ENCODE measurements at places on chromosomes 7 and 10. TPM values are rescaled to one million over a fixed set of nuclear protein-coding genes. Genes with fewer than 3 reads are reported as not detected.
A peak's percentile ranks its signal among the peaks of the same experiment; 100 is the strongest.

DNA sequence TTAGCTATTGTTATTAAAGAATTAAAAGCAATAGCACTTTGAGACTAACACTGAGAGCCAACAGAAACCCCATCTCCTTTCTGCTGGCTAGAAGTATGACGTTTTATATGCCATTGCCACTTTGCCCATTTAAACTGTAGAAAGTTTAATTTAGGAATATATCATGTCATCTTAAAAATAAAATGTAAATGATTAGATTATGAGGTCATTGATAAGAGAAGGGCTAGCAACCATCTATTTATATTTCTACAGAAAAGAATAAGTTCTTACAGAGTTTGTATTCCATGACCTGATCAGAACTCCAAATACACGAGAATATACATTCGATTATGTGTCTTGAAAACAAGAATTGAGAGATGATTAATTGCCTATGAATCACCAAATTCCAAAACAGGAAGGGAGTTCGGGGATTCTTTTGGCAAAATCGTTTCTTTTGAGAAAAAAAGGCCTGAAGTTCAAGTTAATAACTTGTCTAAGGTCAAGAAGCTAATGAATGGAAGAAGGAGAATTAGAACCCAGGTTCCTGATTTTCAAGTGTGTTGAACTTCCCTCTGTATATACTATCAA, 227.0 kb downstream of the TRIL start:
- DNase-seq, result no peak

DNA sequence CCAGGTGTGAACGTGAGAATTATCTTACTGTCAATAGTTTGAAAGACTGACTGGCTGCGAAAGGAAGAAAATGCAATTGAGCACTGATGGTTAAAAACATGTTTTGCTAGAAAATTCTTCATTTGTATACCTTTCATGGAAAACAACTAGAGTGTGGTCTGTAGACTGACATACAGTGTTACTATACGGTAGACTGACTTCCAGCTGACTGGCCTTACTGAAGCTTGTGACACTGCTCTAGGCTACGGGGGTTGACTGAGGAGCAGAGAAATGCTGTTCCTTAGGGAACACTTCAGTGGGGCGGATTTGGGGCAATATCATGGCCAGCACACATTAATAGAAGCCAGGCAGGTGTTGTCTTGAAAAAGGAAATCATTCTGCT, 25.9 kb upstream of the DDC start:
- DNase-seq, result no peak

- no peak for DNase-seq
Measured at GRCh38 chr7:37084303-37084702, 360.0 kb upstream of the AOAH start.

DNA sequence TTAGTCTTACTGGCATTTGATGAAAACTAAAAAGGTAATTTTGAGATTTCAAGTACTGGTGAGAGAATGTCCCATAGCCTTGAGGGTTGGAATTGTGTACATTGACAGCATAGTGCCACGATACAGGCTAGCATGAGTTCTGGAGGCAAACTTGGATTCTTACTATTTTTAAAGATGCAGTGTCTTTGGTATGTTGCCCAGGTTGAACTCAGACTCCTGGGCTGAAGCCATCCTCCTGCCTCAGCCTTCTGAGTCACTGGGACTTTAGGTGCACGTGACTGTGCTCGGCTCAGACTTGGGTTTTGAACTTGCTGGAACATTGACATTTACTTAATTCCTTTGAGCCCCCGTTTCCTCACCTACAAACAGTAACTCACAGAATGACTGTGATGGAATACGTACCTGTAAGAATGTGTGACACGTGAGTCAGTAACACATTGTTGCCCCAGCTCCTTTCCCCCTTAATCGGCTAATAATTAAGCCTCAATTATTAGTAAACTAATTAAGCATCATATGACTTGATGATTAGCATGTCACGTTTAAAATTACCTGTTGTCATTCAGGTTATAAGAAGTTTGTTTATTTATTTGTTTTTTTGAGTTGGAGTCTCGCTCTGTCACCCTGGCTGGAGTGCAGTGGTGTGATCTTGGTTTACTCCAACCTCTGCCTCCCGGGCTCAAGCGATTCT, 10.6 kb downstream of the DNAJB6 start:
- DNase-seq, result peak; percentile 32

GRCh38 chr7:651032-651728, 75.3 kb upstream of the DNAAF5 start:
- no peak for DNase-seq

DNA sequence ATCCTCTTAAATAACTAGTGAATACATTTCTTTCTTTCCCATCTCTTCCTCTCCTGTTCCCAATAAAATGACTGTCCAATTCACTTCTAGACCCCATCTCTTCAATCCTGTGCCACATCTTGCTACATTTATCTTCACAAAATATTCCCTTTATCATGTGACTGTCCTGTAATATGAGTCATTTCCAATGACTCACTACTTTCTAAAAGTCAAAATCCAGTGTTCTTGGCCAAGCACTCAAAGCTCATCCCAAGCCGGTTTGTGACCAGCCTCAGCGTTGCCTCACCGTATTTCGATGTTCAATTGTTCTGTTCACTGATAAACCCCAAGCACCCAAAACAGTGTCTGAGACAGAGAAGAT, 104.7 kb downstream of the PARD3 start:
- no peak for DNase-seq

DNA sequence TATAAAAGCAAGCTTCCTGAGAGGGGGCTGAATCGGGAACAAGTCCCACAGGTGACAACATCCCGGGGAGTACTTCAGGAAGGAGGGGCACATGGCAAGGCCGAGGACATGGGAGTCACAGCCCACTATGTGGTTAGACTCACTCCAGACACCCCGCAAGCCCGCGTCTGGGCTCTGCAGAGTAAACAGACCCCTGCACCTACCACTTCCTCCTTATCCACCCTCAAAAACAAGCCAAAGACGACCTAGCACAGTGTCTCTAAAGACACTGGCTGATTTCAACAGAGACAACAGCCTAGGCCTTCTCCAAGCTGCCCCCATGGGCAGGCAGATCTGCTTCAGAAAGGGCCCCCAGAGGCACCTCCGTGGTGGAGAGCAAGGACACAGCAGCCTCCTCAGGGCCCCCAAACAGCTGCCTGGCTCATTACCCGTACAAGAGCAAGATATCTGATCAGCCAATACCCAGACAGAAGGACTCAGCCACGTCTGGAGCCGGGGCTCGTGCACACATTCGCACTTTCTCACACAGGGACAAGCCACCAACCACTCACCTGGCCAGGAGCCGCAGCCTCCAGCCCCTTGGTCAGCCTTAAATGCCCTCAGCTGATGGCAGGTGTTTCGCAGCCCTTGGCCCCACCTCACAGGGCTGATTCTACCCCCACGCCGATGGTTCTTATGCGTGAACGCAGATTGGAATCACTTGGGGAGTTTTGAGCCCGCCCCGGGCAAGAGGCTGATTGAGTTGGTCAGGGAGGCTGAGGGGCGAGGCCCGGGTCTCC, 10.7 kb upstream of the KPNA7 start:
- DNase-seq, result no peak

ARF5 gene
- 94.8 TPM for total RNA-seq

H2BK1 gene
- not detected for total RNA-seq

PCLO gene
- total RNA-seq, result 48.5 TPM

KCNMA1 gene
- 43.0 TPM for total RNA-seq

RASA4B gene
- 12.8 TPM for total RNA-seq

ODAD2 gene
- 1.9 TPM for total RNA-seq

UCMA gene
- total RNA-seq, result not detected

PAPSS2 gene
- 3.1 TPM for total RNA-seq
